ENCODE measurements at places on chromosomes 6 and 20. TPM values are rescaled to one million over a fixed set of nuclear protein-coding genes. Genes with fewer than 3 reads are reported as not detected.

SAMD3 gene
- 0.91 TPM for total RNA-seq

CASS4 gene
- total RNA-seq: 0.37 TPM

DNA sequence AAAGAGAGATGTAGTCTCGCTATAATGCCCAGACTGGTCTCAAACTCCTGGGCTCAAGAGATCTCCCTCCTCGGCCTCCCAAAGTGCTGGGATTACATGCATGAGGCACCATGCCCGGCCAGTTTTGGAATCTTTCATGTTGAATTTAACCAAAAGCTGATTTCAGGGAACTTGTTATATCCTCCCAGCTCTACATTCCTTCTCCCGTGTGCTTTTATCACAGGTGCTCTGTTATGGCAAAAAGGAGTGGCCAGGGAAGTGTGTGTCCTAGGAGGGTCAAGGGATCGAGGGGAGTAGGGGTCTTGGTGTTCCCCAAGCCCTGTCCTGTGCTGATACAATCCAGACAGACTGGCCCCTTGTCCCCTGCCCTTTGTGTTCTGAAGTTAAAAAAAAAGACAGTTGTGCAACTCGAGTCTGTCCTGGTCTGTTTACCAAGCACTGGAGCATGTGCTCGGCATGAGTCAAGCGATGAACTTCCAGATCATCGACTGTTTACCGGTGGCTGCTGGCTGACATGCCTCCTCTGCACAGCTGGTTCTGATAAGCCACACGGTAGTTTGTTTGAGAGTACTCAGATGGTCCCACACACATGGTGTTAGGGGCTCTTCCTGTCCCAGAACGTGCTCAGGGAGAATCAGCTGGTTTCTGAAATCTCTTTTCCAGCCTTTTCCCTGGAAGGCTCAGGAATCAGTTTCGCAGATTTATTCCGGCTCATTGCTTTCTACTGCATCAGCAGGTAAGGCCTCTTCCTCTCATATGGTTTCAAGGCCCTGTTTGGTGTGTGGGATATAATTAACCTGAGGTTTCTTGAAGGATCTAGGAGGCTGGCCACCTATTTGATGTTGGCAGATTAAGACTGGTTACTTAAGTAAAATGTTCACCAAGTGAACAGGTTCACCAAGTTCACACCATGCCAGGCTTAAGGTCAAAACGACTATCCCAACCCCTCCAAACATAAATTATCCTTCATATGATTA lies 52.6 kb upstream of the NAA20 start:
- peak overlapping the region; percentile 41 for H3K4me3 ChIP-seq
- peak; percentile 74 for DNase-seq
- H3K36me3 ChIP-seq: peaks cover 17% of the 10 kb centered on the region
- peaks cover 17% of the 10 kb centered on the region for H3K4me1 ChIP-seq

DNA sequence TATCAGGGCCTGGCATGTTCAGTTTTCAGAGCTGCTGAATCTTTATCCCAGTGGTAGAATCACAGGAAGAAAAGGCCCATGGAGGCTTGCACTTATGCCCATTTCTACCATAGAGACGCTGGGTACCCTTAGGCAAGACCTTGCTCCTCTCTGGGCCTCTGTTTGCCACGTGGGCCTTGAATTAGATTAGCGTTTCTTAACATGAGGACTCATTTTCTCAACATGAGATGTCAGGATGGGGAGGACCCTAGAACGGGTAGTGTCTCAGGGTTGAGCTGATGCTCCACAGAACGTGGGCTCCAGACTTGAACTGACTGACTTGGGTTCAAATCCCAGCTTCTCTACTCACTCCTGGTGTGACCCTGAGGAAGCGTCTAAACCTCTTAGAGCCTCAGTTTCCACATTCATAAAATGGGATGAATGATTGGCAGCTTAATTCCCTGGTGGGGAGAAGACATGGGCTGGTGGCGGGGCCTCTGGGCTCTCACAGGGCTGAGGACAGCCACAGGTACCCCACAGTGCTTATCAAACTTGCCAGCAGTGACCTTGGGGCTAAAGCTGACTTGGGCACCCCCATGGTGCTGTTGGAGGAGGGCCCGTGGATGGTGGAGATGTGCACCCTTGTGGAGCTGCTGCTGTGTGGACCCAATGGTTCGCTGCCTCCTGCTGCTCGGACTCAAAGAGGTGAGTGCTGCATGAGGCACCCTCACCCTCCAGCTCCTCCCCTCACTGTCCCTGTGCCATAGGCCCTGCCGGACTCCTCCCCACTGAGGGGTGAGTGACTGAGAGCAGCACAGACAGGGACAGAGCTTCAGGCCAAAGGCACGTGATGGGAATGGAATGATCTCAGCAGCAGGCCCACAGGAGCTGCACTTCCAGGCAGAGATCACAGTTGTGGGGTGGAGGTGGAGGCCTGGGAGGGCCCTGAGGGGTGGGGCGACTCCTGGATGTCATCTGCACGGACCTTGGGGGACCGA lies 28.2 kb downstream of the SUN5 start:
- no peak overlapping the region for H3K4me3 ChIP-seq
- H3K27me3 ChIP-seq: peaks cover 37% of the 10 kb centered on the region
- no peak for DNase-seq
- H3K27ac ChIP-seq: no peak overlapping the region
- H3K36me3 ChIP-seq: no peaks in the 10 kb centered on the region
- H3K4me1 ChIP-seq: peaks cover 6% of the 10 kb centered on the region

DNA sequence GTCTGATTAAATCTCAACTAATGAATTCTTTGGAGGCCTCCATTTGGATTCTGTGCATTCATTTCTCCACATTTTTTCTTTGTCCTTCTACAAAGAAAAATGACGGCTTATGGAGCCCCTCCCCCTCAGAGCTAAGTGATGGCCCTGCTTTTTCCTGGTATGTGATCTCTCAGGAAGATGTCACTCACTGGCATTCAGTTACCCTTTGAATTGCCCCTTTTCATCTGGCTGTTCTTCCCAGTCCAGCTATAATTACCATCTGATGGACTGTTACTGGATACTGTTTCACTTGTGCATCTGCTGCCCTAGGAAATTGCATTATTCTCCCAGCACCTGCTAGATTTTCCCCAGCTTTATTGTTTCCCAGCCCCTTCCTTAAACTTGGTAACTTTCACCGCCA lies 151.9 kb downstream of the CFAP61 start:
- H3K4me3 ChIP-seq: no peak overlapping the region
- peaks cover 6% of the 10 kb centered on the region for H3K27me3 ChIP-seq
- no peaks in the 10 kb centered on the region for H3K4me1 ChIP-seq
- DNase-seq: no peak
- H3K27ac ChIP-seq: no peak overlapping the region

GRCh38 chr6:29834564-29835436 lies 7.2 kb downstream of the HLA-G start:
- H3K4me3 ChIP-seq: no peak overlapping the region
- peaks cover 55% of the 10 kb centered on the region for H3K27me3 ChIP-seq
- H3K36me3 ChIP-seq: no peaks in the 10 kb centered on the region
- H3K27ac ChIP-seq: no peak overlapping the region
- peak; percentile 15 for DNase-seq

DNA sequence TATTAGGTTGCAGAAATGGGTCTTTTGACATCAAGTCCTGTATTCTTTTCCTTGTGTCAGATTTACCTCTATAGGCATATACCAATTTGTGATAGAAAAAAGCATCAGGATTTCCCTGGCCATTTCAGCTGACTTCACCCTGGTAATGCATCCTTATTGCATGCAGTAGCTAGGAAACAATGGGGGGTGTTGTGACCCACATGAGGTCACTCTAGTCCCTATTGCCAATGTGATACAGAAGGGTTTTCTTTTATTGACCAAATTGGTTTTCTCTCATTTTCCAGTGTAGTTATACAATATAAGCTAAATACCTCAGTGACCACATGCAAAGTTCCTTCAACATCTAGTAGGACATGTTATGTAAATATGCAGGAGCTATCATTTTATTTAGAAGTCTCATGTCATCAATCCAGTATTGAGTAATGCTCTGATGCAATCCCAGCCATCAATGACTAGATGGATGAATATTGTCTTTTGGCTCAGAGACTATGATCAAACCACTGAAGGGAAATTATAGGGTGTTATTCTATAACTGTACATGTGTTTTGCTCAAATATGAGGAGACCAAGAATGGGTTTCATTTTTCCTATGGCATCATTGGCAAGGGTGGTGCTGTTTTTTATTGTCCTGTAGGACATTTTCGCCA lies 177.7 kb downstream of the KLHL32 start:
- H3K36me3 ChIP-seq: no peaks in the 10 kb centered on the region
- peaks cover 10% of the 10 kb centered on the region for H3K4me1 ChIP-seq
- H3K27ac ChIP-seq: no peak overlapping the region
- H3K27me3 ChIP-seq: peaks cover 4% of the 10 kb centered on the region
- no peak for DNase-seq

OR5V1 gene
- total RNA-seq: not detected

MTFR2 gene
- 2.6 TPM for total RNA-seq

LY6G6C gene
- total RNA-seq: not detected

ATP6V1G2 gene
- total RNA-seq: 3.6 TPM

- H3K4me1 ChIP-seq: peaks cover 46% of the 10 kb centered on the region
- H3K36me3 ChIP-seq: no peaks in the 10 kb centered on the region
- no peak overlapping the region for H3K27ac ChIP-seq
- no peak for DNase-seq
These were observed 94.6 kb downstream of the ARMC2 start for GRCh38 chr6:108942556-108943492.

DNA sequence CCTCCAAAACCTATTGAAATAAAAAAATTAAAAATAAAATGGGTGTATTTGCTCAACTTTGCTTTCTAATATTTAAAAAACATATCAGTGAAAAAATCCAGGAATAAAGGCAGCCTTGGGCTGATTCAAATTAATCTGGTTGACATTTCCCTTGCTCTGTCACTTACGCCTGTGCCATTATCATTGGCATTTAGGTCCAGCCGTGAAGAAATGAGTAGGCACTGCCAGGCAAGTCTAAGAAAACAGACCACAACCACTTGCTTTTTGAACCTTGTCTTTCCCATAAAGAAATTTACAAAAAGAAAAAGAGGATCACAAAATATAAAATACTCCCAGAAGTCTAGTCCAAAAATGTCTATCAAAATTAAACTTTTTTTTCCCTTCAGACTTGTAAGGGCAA lies 59.2 kb upstream of the HBS1L start:
- H3K4me1 ChIP-seq: no peaks in the 10 kb centered on the region
- no peak for DNase-seq
- no peaks in the 10 kb centered on the region for H3K36me3 ChIP-seq
- no peak overlapping the region for H3K4me3 ChIP-seq

GRCh38 chr20:49825521-49826033 lies 12.9 kb downstream of the SLC9A8 start:
- no peak for DNase-seq
- peaks cover 44% of the 10 kb centered on the region for H3K4me1 ChIP-seq
- H3K27ac ChIP-seq: no peak overlapping the region
- H3K36me3 ChIP-seq: peaks cover 29% of the 10 kb centered on the region

- no peak overlapping the region for H3K27ac ChIP-seq
- no peak overlapping the region for H3K4me3 ChIP-seq
- no peaks in the 10 kb centered on the region for H3K4me1 ChIP-seq
- H3K36me3 ChIP-seq: no peaks in the 10 kb centered on the region
These were observed 165.8 kb upstream of the EEF1E1 start for GRCh38 chr6:8268156-8268555.

LY6G5C gene
- total RNA-seq: 2.0 TPM

DNA sequence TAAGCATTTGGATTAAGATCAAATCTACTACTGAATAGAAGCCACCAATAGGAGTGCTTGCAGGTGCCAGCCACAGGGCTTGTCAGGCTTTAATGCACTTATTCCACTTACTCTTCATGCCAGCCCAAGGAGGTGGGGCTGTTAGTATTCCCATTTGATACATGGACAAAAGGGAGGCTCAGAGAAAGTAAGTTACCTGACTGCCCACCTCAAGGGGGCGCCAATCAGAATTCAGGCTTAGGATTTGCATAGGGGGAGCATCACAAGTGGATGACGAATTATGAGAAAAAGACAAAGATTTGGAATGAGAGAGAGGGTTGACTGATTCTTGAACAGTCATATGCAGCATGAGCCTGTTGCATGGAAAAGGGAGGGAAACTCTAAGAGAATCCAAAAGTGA lies 188.4 kb upstream of the TSHZ2 start:
- H3K36me3 ChIP-seq: peaks cover 4% of the 10 kb centered on the region
- no peak overlapping the region for H3K27ac ChIP-seq
- H3K4me1 ChIP-seq: no peaks in the 10 kb centered on the region
- DNase-seq: no peak
- peaks cover 1% of the 10 kb centered on the region for H3K27me3 ChIP-seq
- no peak overlapping the region for H3K4me3 ChIP-seq

DNA sequence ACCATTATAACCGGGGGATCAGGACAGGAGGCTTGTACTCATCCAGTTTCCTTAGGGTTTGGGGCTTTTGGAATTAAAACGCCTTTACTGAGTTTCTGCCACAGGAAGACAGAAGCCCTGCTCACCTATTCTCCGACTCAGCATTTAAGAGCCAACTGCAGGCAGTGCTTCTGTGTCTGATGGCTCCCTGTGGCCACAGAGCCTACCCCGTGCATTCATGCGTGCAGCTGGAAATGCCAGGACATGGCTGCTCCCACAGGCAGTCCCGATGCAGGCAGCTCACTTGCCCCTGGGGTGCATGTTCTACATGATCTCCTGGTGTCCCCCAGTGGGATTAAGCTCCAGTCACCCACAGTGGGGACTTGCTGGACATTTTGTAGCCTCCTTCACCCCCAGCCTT lies 22.2 kb downstream of the ZNF831 start:
- no peak overlapping the region for H3K27ac ChIP-seq
- DNase-seq: no peak
- peaks cover 2% of the 10 kb centered on the region for H3K27me3 ChIP-seq
- no peak overlapping the region for H3K4me3 ChIP-seq

DNA sequence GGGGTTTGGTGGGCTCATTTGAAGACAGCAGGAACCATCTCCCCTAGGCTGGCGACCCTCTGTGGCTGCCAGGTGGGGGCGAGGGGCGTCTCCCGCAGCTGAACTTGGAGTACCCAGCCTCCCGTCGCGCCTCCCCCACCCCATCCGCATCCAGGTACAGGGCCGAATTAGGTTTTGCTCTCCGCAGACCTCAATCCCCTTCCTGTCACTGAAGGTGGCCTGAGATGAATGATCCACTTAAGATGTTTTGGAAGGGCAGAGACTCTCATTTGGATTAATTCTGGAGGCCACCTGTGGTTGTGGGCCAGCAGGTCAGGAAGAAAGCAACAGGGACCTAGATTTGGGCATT lies 493 bp downstream of the CD83 start:
- H3K27ac ChIP-seq: peak overlapping the region; percentile 62
- no peak for DNase-seq
- H3K4me3 ChIP-seq: peak overlapping the region; percentile 91
- peaks cover 7% of the 10 kb centered on the region for H3K27me3 ChIP-seq
- H3K36me3 ChIP-seq: no peaks in the 10 kb centered on the region

Data from HFFc6 (cell line).